ENCODE measurements at places on chromosomes 3 and 15.
A peak's percentile ranks its signal among the peaks of the same experiment; 100 is the strongest.

GRCh38 chr3:184765730-184766074 is 46.3 kb upstream of the VPS8 start:
- no peak for DNase-seq

- no peak for DNase-seq
Measured at GRCh38 chr3:143122608-143123352, 3.2 kb downstream of the CHST2 start.

DNA sequence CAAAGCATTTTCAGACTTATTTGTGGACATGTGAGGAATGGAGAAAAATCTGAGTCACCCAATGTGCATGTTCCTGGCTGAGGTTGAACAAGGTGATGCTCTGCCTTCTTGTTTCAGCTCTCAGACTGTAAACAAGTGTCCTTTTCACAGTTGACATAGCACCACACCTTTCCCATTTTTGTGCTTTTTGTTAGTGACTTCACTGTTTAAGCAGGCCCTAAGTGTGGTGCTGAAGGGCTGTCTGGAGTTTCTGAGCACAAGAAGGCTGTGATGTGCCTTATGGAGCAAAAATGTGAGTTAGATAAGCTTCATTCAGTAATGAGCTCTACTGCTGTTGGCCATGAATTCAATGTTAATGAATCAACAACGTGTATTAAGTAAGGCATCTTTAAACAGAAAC is 20.4 kb downstream of the ABI3BP start:
- peak; percentile 36 for DNase-seq

DNA sequence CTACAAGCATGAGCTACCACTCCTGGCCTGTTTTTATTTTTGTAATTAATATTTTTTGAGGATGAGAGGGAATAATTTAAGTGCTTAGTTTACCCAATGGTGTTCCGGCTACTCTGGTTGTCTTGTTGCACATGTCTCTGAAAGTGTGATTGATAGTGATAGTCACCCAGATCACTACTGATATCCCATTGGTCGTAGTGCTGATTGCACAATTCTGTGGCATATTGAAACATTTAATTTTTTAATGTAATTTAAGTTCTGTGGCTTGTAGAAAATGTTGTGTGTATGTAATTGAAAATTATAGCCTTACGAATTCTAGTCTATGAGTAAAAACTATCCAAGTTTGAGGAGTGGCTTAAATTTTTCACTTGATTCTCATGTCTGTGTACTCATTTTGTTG is 11.9 kb downstream of the ARIH2 start:
- peak; percentile 60 for DNase-seq

DNA sequence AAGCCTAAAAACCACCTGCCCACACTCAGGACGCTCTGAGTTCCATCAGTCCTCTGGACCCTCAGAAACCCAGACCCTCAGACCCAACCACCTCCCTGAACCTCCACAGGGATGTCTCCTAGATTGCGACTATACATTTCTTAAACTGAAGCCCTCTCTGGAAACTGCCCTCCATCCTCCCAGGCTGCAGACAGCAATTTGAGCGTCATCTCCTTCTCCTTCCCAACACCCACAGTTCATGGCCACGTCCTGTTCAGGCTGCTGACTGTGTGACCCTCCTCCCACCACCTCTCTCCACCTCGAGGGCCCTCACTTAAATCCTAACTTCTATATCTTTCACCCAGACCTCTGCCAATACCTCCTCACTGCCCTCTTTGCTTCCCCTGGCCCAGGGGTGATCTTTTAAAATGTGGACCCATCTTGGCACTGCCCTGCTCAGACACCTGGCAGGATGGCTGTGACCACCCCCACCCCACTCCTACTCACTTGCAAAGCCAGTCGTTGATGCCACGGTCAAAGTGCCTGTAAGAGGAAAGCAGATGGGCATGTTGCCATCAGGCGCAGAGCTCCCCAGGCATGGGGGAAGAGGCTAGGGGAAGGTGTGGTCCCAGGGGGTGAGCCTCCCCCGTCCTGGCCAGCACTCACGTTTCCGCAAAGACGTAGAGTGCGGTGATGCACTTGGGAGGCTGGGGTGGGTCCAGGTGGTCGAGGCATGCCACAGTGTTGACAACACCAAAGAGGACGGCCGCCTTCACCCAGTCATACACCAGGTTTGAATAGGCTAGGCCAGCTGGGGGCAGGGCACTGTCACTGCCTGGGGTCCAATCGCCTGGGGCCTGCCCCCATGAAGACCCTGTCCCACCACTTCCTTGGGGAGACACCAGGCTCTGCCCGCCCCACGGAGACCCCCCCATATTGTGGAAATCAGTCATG is 6.0 kb downstream of the HHATL start:
- no peak for DNase-seq

DNA sequence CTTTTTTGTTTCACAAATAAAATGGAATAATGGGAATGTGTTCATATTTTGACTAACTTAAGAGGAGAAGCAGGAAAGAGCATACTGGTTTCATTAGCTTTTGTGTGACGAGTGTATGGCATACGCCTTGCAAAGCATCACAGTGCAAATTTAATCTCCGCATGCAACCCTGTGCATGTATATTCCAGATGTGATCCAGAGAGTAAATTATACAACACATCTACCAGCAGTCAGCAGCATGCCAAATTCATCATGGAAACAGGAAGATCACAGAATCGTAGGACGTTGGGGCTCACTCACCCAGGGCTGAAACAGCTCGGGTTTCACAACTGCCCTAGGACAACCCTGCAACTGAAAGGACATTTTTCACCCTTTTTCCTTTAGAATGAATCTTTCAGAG is 53.4 kb downstream of the ADAMTS9 start:
- no peak for DNase-seq

All from amniotic epithelial cell (primary cell).